NCI-H2227 treated with DMSO at 0.1 percent for 48 hours (cell line): ENCODE measurements at places on chromosomes 1 and 21.

DNA sequence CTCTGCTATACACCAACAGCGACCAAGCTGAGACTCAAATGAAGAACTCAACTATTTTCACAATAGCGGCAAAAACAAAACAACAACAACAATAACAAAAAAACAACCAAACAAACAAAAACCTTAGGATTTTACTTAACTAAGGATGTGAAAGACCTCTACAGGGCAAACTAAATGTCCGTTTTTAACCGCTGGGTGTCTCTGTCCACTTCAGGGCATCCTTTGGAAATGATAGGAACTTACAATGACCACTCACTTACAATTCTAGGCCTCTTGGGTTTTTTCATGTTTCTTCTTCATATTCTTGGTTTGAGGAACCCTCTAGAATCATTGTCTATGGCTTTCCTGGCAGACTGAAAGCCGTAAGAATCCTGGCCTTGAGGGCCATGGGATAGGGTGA lies 134.0 kb upstream of the FAM78B start:
- DNase-seq: no peak

DNA sequence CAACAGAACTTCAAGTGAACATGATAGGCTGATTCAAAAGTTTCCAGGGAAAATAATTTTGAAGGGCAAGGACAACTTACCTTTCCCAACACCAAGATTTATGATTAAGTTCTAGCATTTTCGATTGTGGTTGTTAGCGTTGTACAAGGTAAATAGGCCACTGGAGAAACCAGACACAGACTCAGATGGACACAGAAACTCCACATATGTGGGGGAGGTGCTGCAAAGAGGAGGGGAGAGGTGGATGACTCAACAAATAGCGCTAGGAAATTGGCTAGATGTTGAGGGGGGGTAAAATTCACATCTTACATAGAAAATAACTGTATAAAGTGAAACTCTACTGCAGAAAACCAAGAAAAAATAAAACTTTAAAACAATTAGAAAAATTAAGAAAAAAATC lies 564.4 kb downstream of the MATN1 start:
- DNase-seq: no peak

DNA sequence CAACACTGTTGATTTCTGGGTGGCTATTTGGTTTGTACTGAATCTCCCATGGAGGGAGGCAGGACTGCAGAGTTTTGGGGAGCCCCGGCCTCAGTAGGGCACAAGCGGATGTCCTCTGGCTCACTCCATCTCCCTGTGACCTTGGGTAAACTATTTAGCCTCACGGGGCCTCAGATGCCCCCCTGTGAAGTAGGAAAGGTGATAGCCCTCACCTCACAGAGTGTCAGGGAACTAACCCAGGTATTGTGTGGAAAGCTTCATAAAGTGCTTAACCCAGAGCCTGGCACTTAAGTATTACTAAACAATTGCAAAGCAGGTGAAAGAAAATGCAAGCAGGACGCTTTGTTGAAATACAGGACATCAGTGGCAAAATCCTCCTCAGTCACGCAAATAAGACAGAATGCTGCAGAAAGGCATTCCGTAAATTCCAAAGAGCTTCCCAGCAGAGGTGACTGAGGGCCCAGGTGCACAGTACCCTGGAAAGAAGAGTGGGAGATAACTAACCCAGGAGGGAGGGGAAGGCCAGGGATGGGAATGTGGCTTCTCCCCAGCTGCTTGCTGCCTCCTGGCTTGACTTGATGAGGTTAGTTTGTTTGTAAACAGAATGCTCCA lies 436.3 kb downstream of the PRDM2 start:
- no peak for DNase-seq

- DNase-seq: no peak
Measured at GRCh38 chr1:203072911-203073310, 12.9 kb downstream of the MYOG start.

- no peak for DNase-seq
Measured at GRCh38 chr1:80218112-80218511, 1211.6 kb upstream of the ADGRL4 start.

GRCh38 chr1:30889511-30889910 lies 19.0 kb downstream of the SDC3 start:
- no peak for DNase-seq

DNA sequence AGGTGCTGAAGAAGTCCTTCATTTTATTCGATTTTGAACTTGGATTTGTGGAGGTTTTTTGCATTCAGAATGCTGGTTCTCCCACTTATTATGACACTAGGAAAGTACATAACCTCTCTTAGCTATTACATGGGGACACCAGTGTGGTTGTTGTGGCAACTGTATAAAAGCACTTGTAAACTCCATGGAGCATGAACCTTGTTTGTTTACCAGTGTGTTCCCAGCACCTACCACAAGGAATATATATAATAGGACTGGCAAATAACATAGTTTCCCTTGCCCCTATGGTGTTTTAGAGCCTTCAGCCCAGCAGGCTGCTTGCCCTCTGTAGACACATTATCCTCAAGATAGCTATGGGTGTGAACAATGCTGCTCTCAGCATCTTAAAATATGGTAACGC lies 43.1 kb downstream of the RASSF5 start:
- DNase-seq: peak; percentile 30

DNA sequence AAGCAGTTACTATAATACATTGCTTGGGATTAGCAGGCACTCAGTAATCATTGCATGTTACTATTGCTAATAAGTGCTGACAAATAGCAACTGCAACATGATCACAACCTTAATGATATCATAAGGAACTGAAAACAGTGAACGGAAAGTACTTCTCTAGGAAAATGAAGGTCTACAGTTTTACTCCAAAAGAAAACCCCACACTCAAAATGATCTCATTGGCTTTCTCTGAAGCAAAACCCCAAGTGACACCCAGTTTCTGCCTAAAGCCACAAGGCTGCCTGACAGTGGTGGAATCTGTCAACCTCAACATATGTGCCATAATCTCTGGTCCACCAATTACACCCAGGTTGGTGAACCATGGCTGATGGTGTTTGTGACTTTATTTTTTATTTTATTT lies 137.6 kb downstream of the PTGER3 start:
- DNase-seq: no peak

DNA sequence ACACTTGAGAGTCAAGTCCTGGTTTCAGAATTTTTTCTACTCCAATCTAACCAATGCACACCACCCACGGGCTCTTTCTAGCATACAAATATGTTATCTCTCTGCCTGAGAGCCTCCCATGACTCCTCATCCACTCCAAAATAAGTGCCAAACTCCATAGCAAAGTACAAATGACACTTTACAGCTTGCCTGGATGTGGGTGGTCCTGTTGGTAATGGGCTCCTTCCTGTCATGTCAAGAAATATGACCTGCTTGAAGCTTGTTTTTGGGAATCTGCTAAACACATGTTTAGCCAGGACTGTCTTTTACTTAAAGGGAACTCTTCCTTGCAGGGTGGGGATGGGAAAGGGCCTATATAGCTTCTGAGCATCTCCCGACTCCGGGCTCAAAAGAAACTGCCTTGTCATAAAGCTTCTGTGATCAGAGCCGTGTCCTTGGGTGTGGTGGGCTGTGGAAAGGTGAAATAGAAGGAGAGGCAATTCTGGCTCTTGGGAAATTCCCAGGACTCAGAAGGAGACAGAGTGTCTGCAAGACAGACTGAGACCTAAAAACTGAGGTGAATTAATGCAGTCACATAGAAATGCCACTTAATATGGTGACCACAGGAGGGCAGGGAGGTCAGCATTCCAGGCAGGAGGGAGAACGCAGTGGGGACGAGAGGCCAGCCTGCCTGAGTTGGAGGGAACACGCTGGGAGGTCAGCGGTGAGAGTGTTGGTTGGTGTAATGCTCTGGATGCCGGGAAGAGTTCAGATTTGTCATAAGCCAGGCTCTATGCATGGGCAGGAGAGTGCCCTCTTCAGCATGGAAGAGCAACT lies 6.1 kb upstream of the IGFN1 start:
- no peak for DNase-seq

GRCh38 chr1:22861764-22862440 lies 110.8 kb downstream of the LACTBL1 start:
- peak; percentile 16 for DNase-seq

GRCh38 chr1:234619071-234619480 lies 9.1 kb upstream of the IRF2BP2 start:
- peak; percentile 74 for DNase-seq

DNA sequence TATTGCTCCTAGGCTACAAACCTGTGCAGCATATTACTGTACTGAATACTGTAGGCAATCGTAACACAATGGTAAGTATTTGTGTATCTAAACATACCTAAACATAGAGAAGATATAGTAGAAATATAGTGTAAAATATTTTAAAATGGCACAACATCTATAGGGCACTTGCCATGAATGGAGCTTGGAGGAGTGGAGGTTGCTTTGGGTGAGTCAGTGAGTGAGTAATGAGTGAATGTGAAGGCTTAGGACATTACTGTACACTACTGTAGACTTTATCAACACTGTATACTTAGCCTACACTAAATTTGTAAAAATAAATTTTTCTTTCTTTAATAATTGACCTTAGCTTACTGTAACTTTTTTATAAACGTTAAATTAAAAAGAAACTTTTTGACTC lies 7.9 kb downstream of the LEFTY2 start:
- no peak for DNase-seq

DNA sequence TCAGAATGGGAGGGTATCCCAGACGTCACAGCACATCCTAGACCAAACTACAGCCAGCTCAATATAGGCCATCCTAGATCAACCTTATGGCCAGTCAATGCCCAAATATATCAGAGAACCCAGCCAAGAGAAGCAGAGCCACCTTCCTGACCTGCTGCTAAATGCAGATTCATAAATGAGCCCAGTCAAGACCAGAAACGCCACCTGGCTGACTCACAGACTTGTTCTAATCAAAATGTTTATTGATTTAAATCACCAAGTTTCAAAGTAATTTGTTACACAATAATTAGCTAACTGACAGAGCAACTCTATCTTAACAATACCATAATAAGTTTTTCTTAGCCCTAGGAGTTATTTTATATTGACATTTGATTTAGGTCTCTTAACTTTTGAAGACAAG lies 28.6 kb downstream of the ZNF644 start:
- DNase-seq: no peak

DNA sequence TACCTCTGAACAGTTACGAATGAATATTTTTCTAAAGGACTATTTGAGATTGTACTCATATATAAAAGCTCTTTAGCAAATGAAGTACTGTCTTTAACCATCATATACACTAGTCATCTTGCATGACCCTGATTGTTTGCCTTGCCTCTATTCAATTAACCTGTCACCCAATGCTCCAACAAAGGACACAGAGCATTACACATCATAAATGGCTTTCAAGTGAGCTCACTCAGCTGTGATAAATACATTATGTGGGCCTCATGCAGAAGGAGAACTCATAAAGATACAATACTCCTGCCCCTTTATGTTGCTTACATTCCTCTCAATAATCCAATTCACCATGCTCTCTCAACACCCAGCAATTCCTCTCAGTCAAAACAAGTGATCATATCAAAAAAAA lies 993.0 kb upstream of the PRMT6 start:
- no peak for DNase-seq

DNA sequence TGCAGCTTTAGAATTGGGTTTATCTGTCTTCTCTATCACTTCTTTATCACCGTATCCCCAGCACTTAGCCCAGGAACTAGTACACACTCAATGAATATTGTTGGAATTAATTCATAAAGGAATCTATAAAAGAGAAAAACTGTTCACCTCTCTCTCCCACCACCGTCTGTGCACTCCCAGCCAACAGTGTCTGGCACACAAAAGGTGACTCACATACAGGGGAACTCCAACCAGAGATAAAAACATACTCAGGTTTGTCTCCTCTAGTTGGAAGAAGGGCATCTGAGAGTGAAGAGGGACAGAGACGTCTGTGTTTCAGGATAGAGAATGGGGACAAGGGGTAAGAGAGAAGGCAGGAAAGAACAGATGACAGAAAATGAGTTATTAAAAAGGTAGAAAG lies 10.0 kb downstream of the ITLN1 start:
- DNase-seq: no peak

DNA sequence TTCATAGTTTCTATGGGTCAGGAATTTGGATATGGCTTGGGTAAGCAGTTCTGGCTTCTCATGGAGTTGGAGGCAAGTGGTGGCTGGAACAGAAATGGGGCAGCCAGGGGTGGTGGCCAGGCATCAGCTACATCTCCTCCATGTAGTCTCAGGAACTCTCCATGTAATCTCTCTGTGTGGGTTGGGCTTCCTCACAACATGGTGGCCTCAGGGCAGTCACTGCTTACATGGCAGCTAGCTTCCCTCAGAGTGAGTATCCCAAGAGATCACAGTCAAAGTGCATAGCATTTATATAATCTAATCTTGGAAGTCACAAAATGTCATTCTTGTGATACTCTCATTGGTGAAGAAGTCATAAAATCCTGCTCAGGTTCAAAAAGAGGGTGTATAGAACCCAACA lies 25.7 kb downstream of the MR1 start:
- DNase-seq: no peak

GRCh38 chr1:112956544-112957132 lies 642 bp upstream of the SLC16A1 start:
- DNase-seq: no peak

GRCh38 chr21:42027822-42028765 lies 17.9 kb upstream of the ZBTB21 start:
- no peak for DNase-seq

GRCh38 chr1:186536273-186536890 lies 75.5 kb upstream of the PDC start:
- no peak for DNase-seq

DNA sequence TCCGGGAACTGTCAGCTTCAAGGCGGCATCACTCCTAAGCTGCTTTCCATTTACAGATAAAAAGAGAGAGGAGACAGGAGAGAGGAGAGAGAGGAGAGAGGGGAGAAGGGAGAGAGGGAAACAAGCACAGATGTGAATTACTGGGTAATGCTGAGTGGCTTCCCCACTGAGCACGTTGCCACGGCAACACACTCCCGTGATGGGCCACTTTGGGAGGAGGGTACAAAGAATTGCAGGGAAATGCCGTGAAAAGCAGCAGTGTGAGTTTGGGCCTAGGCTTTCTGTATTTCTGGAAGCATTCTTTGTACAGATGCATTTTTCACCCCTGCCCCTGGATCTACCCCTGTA lies 128.0 kb upstream of the IRF2BP2 start:
- peak; percentile 92 for DNase-seq

GRCh38 chr1:244297616-244298015 lies 154.1 kb downstream of the ADSS2 start:
- DNase-seq: no peak

- DNase-seq: no peak
Measured at GRCh38 chr1:92931691-92932090, 29.6 kb downstream of the DIPK1A start.

- no peak for DNase-seq
Measured at GRCh38 chr21:29639366-29640079, 300.3 kb downstream of the GRIK1 start.

DNA sequence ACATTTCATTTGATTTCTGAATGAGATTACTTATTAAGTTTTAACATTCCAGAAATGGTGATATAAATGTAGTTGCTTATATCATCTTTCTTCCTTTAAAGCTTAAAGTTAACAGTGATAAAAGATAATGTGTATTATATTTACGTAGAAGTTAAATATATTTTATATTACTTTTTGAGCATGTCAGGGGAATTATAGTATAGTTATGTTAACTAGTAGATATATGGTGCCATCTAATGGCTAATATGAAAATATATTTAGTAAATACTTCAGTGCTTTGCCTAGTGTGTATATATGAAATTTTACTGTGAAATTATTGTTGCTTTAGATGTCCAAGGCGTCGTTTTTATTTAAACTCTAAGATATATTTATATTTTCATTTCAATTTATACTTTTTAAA lies 51.5 kb downstream of the SYT14 start:
- DNase-seq: peak; percentile 18

- no peak for DNase-seq
Measured at GRCh38 chr1:240612811-240613210, 856 bp upstream of the GREM2 start.
